ENCODE measurements at places on chromosomes 3 and 15.

DNA sequence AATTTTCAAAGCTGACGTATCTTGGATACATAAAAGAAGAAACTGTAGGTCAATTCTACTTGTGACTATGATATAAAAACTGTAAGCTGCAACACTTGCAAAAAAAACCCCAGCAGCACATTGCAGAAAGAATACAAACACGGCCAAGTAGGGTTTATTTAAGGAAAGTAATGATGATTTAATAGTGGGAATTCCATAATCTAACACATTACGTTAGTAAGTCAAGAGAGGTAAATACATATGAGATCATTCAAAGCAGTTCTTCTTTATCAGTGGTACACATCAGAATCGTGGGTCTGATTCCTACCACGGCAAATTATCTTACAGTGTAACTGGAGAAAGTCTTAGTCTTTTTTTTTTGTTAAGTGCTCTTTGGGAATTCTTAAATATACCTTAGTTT is 292.4 kb upstream of the WNT5A start:
- DNase-seq, result no peak

DNA sequence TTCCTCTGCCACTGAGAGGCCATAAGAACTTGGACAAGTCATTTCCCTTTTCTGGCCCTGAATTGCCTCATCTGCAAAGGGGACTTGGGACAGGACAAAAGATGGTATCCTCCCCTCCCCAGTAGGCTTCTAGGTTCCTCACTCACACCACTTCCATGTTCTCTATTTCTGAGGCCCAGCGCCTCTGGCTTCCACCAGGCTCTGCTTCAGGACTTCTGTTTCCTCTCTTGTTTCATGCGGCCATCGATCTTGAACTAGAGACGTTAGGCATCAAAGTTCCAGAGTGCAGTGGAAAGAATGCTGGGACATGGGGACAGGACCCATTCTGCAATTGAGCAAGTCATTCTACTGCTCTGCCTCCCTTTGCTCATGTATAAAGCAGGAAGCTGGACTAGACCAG is 1.7 kb downstream of the TM4SF4 start:
- no peak for DNase-seq

DNA sequence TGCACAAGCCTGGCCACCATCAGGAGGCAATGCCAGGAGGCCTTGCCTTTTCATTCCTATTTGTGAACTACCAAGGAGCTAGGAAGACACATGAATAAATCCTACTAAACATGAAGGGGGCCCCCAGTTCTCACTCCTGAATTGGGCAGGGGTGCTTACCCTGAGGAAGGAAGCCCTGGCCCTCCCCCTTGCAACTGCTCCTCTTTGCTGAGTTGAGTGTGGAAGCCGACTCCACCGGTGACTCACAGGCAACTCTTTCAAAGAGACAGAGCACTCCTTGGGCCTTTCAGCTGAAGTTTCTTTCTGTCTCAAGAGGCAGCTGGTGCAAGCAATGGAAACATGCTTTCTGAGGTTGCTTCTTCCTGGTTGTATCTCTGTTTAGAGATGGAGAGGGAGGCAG is 1.7 kb downstream of the GABRG3 start:
- no peak for DNase-seq

DNA sequence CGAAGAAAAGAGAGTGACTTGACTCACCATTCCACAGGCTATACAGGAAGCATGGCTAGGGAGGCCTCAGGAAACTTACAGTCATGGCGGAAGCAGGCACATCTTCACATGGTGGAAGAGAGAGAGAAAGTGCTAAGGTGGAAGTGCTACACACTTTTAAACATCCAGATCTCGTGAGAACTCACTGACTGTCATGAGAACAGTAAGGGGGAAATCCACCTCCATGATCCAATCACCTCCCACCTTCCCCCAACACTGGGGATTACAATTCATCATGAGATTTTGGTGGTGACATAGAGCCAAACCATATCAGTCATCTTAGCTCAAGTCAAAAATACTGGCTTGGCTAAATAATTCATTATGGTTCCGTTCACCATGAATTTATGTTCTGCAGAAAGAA is 45.3 kb upstream of the NEDD4 start:
- no peak for DNase-seq

DNA sequence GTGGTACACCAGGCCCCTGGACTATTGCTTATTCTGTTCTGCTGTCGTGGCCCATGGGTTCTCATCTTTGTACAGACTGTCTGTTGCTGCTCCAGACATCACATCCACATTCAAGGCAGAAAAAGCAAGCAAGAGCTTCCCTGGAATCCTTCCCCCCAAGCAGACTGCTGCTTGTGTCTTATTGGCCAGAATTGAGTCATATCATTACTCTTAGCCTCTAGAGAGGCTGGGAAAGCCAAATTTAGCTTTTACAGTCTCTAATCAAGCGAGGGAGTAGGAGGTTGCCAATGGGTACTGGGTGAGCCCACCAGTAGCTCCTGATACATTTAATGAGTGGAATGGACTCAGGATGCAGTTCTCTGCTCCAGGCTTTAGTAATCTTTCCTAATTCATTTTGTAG is 39.4 kb downstream of the RAB6B start:
- DNase-seq, result no peak

GRCh38 chr15:86284635-86285034 is 205.0 kb downstream of the AGBL1 start:
- no peak for DNase-seq

GRCh38 chr3:117710501-117710900 is 1000.9 kb downstream of the TUSC7 start:
- no peak for DNase-seq

DNA sequence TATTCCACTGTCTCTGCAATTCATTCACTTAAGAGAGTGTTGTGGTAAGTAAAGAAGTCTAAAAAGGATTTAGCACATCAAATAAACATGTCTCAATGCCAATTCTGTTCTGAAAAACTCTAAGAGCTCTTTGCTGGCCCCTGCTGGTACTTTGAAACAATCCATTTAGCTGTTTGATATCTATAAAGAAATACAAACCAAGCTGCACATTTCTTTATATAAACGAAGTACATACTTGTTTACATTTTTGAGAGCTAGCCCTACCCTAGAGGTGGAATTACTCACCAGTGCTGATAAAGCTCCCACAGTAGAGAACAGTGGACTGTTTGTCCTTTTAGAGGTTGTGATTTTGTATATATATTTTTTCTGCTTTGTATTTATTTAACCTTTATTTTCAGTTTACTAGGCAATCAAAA is 75.5 kb downstream of the NEDD4 start:
- DNase-seq, result no peak

- no peak for DNase-seq
Observed at GRCh38 chr3:57006949-57007419, 53.5 kb upstream of the SPATA12 start.

DNA sequence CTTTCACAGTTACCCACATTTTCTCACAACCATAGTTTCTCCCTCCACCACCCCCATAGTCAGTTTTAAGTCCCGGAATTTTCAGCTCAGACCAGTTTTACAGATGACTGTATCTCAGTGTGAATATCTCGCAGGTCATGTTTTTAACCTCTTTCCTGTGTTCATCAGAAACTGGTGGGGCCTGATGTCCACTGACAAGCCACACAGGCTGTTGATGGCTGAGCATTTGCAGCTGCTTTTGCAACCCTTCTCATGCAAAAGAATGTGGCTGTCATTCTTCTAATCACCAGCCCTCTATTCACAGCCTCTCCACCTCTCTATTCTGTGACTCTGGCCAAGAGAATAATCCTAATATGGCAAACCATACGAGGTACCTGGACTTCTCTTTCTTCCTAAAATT is 8.5 kb downstream of the GYG1 start:
- DNase-seq, result no peak

GRCh38 chr3:17911986-17912760 is 169.7 kb upstream of the TBC1D5 start:
- no peak for DNase-seq

DNA sequence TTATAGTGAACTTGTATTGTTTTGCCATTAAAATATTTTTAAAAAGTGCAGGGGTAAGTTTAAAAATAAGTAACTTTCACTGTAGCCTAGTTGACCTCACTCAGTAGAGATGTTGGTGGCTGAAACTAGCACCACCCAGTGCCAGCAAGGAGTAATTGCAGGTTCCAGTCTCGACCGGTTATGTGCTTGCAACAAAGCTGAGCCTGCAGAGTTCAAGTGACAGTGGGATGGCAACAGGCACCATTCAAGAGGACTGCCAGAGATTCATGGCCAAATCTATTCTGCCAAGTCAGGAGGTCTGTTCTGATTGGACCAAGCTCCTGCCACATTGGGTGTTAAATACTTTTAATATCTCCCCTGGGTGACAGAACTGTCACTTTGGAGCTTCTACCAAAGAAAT is 2.7 kb downstream of the ADAMTS7 start:
- DNase-seq, result no peak

DNA sequence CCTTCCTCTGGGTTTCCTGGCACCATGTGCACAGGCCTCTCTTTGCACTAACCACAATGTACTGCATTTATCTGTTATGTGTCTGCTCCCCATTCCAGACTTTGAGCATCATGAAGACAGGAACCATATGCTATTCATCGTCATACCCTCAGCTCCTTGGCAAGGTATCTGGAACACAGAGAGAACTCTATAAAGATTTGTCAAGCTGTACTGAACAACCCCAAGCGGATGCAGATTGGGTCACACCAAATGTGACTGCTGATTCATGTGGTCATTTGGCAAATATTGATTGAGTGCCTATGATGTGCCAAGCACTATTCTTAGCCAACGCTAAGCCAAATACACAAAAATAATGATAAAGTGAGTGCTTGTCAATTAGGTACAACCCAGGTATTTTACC is 7.5 kb upstream of the MEGF11 start:
- DNase-seq, result no peak

DNA sequence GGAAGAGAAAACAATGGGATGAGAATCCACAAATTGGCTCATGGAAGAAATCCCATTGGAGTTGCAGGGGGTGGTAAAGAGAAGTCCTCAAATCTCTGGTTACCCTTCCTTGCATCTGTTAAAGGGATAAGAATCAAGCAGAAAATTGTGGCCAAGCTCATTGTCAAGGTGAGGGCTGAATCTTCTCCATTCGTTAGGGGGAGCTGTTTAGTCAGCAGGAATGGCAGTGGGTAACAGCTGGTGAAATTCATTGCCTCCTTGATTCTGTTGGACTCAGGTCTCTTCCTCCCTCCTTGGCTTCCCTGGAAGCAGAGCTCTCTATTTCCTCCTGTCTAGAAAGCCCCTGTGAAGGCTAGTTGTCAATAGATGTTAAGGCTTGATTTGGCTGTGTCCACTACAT is 343.1 kb upstream of the SEMA6D start:
- DNase-seq, result no peak

DNA sequence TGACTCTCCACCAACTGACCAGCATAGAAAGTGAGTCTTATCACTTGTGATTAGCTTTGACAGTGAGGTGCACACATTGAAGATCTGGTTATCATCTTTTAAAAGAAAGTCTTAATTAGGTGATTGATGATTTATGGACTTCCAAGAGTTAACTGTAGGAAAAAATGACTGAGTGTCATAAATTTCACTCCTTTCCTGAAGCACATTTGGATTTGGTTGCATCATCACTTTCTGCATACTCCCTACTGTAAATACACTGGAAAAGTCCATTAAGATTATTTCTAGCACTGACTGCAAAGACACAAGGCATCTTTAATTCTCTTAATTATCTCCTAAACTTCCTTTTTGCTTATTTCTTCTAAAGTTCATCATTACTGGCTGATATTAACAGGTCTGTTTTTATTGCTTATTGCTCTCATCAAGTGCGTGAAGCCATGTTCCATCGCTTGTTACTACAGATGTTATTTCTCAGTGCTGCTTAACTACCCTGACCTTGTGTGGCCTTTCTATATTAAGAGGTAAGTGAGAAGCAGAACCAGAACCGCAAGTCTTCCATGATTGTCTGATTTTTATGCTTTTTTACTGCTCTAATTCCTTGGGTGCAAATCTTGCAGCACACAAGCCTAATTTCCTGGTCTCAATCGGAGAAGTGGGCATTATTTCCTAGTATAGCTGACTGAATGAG is 153.2 kb downstream of the MEIS2 start:
- DNase-seq, result no peak

DNA sequence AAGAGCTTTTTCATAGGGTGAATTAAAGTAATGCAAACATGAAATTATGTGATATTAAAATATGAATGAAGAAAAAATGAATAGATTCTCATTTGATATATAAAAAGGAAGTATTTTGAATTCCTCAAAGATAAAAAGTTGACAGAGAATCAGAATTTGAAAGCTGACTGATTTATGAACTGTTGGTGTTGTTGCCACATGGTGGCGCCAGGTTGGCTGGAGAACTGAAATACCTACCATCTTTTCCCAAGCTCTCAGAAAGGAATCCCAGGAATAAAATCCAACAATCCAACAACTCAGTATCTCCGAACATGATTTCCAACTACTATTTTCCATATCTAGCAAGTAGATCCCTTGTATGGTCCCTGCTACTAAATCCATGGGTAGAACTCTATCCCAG is 3.1 kb downstream of the MYRIP start:
- DNase-seq, result no peak

DNA sequence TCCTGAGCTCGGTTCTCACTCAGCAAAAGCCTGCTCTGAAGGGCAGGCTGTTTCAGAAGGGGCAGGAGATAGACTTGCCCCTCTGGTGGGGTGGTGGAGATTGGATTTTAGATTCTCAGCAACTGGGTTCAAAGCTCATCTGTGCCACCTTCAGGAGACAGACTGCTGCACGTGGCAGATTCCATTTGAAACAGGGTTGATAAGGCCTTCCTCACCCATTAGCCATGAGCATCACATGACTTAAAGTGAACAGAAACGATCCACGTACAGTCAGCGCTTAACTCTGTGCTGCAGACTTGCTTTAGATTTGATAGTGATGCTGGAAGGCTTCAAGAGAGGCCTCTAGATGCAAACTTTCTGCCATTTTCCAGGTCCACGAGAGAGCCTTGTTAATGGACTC is 35.0 kb upstream of the MGLL start:
- DNase-seq, result no peak

DNA sequence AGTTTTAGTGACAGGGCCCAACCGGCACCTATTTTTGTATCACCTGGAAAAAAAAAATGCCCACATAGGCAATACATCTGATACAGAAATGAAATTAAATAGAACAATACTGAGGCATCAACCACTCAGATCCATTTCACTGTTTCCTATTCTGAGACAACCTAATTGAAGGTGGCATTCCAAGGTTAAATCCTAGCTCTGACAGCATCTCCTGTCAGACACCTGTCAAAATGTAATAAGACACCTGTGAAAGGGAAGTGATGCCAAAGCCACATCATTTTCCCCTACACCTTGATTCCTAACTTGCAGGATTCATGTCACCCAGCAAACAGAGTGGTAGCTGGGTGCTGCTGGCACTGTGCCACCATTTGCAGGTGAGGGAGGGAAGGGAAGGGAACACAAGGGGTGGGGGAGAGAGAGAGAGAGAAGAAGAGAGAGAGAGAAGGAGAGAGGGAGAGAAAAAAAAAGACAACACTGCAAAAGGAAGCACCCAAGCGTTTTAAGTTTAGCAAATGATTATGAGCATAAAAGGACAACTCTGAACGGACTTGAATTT is 1044.6 kb upstream of the CFAP20DC start:
- no peak for DNase-seq

DNA sequence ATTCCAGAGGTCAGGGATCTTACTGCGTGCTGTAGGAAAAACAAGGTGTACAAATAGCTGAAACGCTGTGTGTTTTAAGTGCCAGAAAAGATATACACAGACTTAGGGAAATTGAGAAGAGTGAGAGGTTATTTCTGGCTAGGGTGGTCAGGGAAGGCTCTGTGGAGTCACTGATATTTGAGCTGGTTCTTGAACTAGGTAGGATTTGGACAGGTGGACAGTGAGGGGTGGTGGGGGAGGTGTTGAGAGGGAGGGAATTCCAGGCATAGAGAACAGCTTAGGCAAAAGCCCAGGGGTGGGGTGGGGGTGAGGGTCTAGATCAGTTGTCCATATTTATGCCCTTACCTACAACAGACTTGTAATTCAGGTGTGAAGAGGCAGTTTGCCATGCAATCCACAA is 7.0 kb downstream of the SEMA6D start:
- no peak for DNase-seq

Measured in activated naive CD4-positive, alpha-beta T cell (primary cell).